ENCODE measurements at places on chromosomes 3 and 15.

- DNase-seq: no peak
Measured at GRCh38 chr15:40815042-40815698, 7.9 kb upstream of the DNAJC17 start.

GRCh38 chr3:42090973-42091731 is at the start of gene TRAK1:
TRAK1 (plus strand) TSS chr3:42091357; CDS start chr3:42091470, 113 bp downstream.
- no peak for DNase-seq

DNA sequence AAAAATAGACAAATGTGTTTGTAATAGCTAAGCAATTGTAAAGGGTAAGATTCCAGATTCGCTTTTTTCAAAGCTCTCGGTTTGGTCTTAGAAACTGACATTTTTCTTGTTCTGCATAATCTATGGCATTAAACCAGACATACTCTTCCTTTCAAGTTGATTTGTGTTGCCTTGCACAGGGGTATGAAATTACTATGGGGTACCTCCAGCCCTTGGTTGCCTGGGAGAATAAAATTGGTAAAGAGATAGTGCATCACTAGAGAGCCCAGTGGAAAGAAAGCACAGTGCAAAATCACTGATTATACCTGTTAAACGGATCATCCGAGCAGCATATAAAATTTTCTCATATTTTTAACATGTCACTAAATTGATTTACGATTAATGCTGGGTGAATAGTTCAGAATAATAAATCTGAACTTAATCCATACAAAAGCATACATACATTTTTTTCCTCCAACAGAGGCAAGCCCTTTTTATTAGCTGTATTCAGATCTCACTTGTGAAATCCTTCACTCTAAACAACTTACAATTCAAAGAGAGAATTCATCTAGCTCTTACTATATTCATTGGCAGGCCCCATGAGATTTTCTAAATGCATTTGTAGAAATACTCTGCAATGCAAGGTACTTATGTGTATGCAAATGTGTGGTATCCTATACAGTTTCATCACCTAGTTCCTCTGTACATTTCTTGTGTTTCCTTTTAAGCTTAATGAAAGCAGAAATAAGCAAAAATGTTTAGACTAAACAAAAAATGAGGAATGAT is 224.4 kb downstream of the ROBO1 start:
- no peak for DNase-seq

- DNase-seq: no peak
Measured at GRCh38 chr15:79093352-79093935, 2.9 kb upstream of the RASGRF1 start.
